Retinal pigment epithelial cell (primary cell): ENCODE measurements at places on chromosomes 3 and 15.

DNA sequence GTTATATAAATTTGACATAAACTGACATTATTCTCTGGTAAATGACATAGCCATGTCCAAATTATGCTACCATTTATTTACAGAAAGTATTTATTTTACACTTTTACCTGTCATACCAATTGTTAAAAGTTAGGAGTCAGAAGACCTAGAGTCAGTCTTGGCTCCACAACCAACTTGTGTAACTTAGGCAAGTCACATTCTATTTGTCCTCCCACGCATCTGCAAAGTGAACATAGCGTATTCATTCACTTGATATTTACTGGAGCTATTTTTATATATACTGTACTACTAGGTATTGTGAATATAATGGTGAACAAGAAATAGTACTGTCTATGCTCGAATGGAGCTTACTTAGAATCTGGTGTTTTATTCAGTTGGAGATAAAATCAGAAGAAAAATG is 78.7 kb downstream of the ZNF280D start:
- DNase-seq, result no peak

GRCh38 chr3:45616158-45616557 is 21.6 kb downstream of the LIMD1 start:
- DNase-seq, result no peak

DNA sequence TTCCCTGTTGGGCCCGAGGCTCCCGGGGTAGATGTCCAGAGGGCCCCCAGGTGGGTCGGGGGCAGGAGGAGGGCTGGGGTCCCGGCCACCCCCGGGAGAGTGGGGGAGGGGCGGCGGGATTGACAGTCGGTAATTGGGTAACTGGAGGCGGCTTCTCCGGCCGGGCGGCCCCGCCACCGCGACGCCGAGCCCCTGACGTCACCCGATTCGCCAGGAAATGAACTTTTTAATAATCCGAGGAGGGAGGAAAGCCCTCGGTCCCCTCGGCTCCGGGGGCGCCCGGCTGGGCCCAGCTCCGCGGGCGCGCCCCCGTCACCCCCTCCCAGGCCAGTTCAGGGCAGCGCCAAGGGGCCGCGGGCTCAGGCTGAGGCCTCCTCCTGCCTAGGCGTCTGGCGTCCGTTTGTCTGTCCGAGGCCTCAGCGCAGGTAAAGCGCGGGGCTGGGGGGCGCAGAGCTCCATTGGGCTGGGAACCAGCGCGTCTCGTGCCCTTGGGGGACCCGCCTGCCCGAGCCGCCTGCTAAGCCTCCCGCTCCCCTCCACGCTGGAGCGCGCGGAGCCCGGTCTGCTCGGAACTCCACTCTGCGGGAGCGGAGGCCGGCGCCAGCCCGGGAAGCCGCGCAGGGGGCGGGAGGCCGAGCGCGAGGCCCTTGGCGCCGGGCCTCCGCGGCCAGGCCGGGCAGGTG is 3.9 kb downstream of the GATA2 start:
- no peak for DNase-seq

- DNase-seq, result no peak
Observed at GRCh38 chr15:40416056-40416455, 10.5 kb downstream of the IVD start.

DNA sequence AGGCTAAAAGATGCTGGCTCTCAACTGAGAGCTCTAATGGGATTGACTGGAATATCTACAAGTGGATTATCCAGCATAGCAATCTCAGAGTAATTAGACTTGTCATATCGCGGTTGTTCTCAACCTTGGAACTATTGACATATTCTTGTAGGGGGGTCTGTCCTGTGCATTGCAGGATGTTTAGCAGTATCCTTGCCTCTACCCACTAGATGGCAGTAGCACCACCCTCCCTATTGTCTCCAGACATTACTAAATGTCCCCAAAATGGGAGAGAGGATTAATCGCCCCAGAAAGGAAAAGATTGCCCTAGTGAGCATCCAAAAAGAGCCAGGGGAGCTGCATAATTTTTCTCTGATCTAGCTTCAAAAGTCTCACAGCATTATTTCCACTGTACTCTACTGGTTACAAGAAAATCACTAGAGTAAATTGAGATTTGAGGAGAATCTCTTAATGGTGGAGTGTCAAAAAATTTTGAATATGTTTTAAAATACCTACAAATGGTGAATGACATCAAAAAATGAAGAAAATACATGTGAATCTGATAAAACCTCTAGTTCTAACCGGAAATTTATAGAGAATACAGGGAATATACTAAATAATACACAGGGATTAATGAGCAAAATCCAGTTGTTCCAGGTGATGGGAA is 388.2 kb upstream of the AGTR1 start:
- DNase-seq, result no peak

DNA sequence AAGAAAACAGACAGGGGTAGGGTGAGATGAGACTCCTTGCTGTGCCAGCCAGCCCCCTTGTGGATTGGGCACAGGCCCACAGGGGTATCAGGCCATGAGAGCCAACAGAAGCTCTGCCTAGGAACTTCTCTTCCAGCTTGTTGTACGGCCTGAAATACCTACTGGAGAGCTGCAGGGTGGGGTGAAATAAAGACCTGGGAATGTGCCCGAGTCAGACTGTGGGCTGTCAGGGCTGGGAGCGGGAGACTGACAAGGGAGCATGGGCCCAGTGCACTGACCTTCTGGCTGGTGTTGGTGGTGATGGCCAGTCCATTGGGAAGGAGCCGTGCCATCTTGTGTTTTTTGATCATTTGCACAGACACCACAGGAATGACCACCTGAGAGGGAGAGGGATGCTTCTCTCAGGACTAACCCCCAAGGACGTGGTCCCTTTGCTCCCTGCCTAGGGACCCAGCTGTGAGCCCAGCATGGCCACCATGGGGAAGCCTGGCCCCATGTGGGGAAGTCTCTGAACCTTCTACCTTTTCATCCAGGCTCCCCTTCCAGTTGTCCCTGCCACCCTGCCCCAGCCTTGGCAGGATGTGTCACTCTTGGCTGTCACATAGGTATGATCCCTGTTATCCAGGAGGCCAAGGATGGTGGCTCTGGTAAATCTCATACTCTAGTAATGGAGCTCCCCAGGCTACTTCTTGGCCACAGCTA is 30.7 kb downstream of the GRAMD2A start:
- no peak for DNase-seq

- no peak for DNase-seq
Observed at GRCh38 chr3:114218006-114218405, 19.4 kb downstream of the ZNF80 start.

DNA sequence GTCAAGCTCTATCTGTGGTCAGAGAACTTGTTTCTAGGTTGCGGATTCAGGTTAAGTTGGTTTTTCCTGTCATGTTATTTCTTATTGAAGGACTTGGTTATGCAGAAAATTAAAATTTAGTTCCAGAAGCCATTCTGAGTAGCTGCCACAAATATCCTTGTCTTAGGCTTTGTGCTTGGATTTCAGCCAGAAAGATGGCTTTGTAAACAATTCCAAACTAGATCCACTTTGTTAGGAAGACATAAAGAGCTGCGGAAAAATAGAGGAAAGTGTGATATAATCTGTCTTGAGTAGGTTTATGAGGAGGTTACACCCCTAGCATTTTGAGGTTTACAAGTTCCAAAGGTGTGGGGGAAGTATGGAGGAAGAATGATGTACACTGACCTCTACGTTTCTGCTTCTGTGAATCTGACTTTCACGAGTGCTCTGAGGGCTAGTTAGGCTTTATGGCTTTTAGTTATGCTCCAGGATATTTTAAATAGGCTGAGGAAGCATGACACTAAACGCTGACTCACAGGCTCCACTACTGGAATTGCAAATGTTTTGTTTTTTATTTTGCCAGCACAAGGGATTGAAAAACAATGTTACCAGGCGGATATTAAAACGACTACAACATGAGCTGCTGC is 46.3 kb upstream of the UTS2B start:
- no peak for DNase-seq

DNA sequence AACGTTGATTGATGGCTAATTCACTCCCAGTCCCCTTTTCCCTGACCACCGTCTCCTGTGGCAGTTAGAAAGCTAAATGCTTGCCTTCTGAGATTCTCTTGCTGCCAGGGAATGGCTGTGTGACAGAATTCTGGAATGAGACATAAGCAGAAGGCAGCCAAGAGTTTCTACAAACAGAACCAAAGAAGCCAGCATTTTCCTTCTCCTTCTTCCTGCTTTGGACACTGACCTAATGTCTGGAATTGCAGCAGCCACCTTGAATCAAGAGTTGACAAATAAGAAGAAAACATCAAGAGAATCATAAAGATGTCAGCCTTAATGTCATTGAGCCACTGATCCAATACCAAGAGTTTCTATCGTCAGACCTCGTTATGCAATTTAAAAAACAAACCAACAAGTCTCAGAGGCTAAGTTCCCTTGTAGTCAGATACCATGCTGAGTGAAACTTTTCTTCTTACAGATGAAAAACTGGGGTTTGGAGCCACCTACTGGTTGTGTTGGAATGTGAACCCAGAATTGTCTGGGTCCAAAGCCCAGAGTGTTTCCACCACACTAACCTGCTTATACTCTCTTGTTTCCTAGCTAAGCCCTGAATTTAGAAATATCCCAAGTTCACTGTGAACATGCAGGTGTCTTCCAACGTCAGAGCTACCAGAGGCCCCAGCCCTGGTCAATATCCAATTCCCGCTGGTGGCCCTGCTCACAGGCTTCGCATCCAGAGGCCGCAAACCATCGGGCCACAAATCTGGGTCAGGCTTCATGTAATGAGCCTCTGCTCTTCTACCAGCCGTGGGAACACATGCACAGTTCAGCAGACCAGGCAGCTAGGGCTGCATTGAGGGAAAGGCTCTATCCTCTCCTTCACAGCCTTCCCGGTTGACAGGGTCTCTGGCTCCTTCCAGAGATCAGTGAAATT is 42.5 kb downstream of the MCF2L2 start:
- DNase-seq, result peak; percentile 34

- DNase-seq, result no peak
Observed at GRCh38 chr3:51729042-51729633, 22.3 kb downstream of the GRM2 start.
